Spleen (tissue), 13 donors: ENCODE measurements at places on chromosomes 11 and 22. TPM values are rescaled to one million over a fixed set of nuclear protein-coding genes. Genes with fewer than 3 reads are reported as not detected.
A peak's percentile ranks its signal among the peaks of the same experiment; 100 is the strongest.

The EIF3L gene
- 254 TPM for total RNA-seq

- H3K27me3 ChIP-seq = no peaks in the 10 kb centered on the region
- no peak overlapping the region for H3K4me3 ChIP-seq
These were observed 5.5 kb downstream of the ACRV1 start for GRCh38 chr11:125675196-125675595.

- DNase-seq = no peak
- peaks cover 19% of the 10 kb centered on the region for H3K36me3 ChIP-seq
- no peaks in the 10 kb centered on the region for H3K27me3 ChIP-seq
- H3K27ac ChIP-seq = no peak overlapping the region
- H3K4me3 ChIP-seq = no peak overlapping the region
- H3K4me1 ChIP-seq = peaks cover 7% of the 10 kb centered on the region
These were observed 806 bp upstream of the SAAL1 start for GRCh38 chr11:18106688-18107087.

DNA sequence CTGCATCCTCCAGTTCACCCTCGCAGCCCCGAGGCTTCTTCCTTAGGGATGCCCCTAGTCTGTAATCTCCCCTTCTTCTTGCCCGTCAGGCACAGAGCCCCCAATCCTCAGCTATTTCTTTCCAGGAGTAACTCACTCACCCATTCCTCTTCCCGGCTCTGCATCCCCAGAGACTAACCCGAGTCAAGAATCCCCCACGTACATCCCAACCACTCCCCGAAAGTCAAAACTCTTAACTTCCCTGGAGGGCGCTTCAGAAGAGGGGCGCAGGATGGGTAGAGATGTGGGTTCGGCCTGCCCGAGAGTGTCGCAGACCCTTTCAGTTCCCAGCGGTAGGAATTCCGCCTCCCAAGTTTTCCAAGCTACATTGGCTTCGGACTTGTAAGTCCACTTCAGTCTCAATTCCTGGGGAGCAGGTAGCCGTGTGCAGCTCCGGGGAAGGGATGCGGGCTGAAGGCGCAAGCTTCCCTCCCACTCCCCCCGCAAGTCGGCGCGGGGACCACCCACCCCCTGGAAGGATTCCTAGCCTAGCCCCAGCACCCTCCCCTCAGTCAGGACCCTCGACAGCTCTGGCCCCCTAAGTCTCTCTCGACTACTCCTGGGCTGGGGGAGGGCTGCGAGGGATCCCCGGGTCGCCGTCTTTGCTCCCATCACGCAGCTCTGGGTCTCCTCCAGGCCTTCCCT is 871 bp downstream of the BDNF start:
- H3K4me3 ChIP-seq = peak overlapping the region; percentile 47
- H3K36me3 ChIP-seq = no peaks in the 10 kb centered on the region
- H3K27ac ChIP-seq = no peak overlapping the region

GRCh38 chr11:119895981-119896380 is 167.0 kb upstream of the NECTIN1 start:
- H3K4me1 ChIP-seq = peaks cover 8% of the 10 kb centered on the region
- H3K27ac ChIP-seq = no peak overlapping the region
- no peaks in the 10 kb centered on the region for H3K36me3 ChIP-seq
- no peak for DNase-seq
- no peak overlapping the region for H3K4me3 ChIP-seq

DNA sequence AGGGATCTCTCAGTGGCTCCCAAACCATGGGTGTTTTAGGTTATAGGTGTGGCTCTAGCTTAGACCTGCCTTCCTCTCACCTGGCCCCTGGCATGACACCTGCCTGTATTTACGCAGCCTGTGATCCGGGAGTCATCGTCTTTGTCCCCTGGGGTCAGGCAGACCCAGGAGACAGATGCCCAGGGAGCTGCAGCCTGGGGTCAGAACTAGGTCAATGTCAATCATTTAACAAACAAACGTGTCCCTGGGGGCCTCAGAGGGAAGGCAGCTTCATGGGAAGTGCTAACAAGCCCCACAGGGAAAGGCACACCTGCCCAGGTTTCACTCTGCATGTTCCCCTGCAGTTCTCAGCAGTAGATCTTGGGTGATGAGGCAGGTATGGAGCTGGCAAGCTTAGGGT is 12.0 kb downstream of the BACE1-AS start:
- H3K36me3 ChIP-seq = no peaks in the 10 kb centered on the region
- H3K4me1 ChIP-seq = peaks cover 19% of the 10 kb centered on the region
- no peak for DNase-seq
- no peaks in the 10 kb centered on the region for H3K27me3 ChIP-seq
- no peak overlapping the region for H3K4me3 ChIP-seq

GRCh38 chr11:79794484-79795393 is 353.9 kb upstream of the TENM4 start:
- H3K36me3 ChIP-seq = no peaks in the 10 kb centered on the region
- H3K4me3 ChIP-seq = no peak overlapping the region
- H3K27ac ChIP-seq = no peak overlapping the region
- no peak for DNase-seq

GRCh38 chr11:17743808-17744119 is 9.2 kb downstream of the KCNC1 start:
- no peaks in the 10 kb centered on the region for H3K4me1 ChIP-seq
- H3K4me3 ChIP-seq = no peak overlapping the region
- no peaks in the 10 kb centered on the region for H3K36me3 ChIP-seq
- H3K27ac ChIP-seq = no peak overlapping the region

The CSTF3 gene
- 24.0 TPM for total RNA-seq

DNA sequence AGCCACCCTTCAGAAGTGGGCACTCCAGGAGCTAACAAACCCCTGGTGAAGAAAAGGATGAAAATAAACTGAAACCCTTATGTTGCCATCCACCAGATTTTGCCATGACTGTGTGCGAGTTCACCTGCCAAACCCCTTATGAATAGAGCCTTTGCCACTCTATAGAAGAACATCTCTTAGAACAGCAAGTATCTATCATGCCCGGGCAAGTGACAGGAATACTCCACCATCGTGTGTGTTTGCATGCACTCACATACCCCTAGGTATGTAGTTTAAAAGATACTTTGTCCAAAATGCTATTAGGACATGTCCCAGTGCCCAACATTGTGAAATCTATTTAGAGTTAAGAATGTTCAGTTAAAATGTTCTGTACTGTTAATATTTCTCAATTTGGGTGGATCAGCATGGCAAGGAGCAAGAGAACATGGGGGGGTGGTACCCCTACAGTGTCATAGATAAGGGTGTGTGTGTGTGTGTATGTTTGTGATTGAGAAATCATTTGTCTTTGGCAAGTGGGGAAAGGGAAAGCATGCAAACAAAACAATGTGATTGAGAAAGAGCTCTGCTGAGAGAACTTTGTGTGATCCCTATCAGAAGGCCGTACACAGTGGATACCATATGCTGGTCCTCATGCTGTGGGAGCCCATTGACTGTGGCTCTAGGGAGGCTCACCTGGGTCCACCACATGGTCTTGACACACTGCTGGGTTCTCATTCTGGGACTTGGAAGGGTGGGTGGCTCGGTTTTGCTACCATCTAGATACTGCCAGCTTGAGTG is 94.9 kb downstream of the ZBTB16 start:
- H3K27ac ChIP-seq = peak overlapping the region; percentile 45
- no peak overlapping the region for H3K4me3 ChIP-seq
- H3K27me3 ChIP-seq = no peaks in the 10 kb centered on the region
- no peaks in the 10 kb centered on the region for H3K36me3 ChIP-seq
- no peak for DNase-seq

The OR5B21 gene
- not detected for total RNA-seq
